Activated CD4-positive, CD25-positive, alpha-beta regulatory T cell treated with anti-CD3 and anti-CD28 coated beads, Interleukin-2, amount 50 U/mL, for 72 hours (primary cell): ENCODE measurements at places on chromosomes 3 and 15.

GRCh38 chr3:8578282-8578681 is 66.3 kb downstream of the SSUH2 start:
- DNase-seq, result no peak

DNA sequence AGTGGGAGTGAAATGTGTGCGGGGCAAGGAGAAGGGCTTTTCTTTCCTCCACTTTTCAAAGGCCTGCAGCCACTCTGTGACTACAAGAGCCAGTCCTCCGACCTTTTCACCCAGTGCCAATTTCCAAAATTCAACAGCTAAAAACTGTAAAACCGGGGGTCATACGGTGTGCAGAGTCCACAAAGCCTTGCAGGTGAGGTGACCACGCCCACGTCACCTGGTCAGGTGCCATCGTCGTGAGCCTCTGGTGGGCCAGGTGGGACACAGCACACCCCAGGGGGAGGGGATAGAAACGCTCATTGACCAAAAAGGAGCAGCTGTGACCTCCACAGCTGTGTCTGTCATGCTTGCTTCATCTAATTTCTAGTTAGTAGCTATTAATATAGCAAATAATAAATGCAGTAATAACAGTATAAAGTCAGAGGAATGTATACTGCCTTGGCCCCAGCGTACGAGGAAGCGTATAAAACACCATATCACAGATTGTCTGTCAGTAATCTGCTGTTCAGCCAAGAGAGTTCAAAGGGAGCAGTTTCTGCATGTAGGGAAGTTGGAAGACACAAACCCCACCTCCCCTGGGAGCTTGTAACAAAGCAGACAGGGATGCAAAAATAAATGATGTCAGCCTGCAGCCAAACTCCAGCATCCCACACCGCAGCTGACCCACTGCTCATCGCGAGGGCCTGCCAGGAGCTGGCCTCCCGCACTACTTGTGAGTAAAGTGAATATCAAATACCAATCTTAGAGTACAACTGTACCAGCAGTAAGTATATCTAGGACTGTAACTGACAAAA is 86.7 kb downstream of the VGLL4 start:
- DNase-seq, result no peak

- no peak for DNase-seq
These were observed 94.8 kb upstream of the ANKRD28 start for GRCh38 chr3:15892311-15893227.

GRCh38 chr15:95620934-95621579 is 709.4 kb upstream of the NR2F2 start:
- no peak for DNase-seq

- DNase-seq, result no peak
These were observed 50.9 kb upstream of the BHLHE40 start for GRCh38 chr3:4928277-4928789.
